ENCODE measurements at places on chromosomes 5 and 9. TPM values are rescaled to one million over a fixed set of nuclear protein-coding genes. Genes with fewer than 3 reads are reported as not detected.
A peak's percentile ranks its signal among the peaks of the same experiment; 100 is the strongest.

GRCh38 chr5:132962429-132963021 is 909 bp downstream of the AFF4 start:
- DNase-seq, result peak; percentile 32

- peak; percentile 68 for DNase-seq
Measured at GRCh38 chr5:140926443-140927227, 536 bp downstream of the PCDHAC1 start.

SLC45A2 gene
- not detected for total RNA-seq

FBXW2 gene
- total RNA-seq, result 59.6 TPM

SLC34A3 gene
- total RNA-seq, result 0.15 TPM

DNA sequence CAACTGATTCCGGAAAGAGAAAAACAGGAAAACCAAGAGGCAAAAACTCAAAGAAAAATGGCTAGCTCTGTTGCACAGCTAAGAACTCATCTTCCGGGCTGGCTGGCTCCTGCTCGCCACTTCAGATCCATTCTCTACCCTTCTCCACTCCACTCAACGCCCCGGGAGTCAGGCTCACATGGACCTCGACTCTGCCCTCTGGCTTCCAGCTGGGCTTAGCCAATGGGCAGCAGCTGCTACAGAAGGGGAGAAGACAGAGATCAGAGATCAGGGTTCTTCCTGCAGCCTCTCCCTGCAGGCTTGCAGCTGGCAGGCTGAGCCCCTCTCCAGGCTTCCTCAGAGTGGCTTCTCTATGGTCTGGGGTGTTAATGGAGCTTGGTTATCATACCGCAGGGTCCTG is 187.5 kb downstream of the MED10 start:
- no peak for DNase-seq

DNA sequence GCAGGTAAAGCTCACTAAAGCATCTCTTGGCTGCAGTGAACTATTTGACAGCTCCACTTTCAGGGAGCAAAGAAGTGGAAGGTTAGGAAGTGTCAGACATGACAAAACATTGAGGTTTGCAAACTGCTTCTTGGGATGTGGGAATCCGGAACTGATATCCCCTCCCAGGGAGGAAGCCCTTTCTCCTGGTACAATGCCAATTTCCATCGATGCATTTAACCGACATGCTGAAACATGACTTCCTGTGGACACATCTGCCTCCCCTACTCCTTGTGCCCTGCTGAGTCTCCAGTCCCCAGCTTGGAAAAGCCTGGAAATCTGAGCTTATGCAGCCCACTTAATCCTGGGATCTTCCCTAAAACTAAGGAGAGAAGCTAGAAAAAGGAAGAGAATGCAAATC is 323.1 kb upstream of the DAP start:
- no peak for DNase-seq

PCDHGA10 gene
- total RNA-seq, result 3.8 TPM

GRCh38 chr9:120579139-120580050 is 572 bp downstream of the CDK5RAP2 start:
- no peak for DNase-seq

CCL28 gene
- total RNA-seq, result 0.25 TPM

DNA sequence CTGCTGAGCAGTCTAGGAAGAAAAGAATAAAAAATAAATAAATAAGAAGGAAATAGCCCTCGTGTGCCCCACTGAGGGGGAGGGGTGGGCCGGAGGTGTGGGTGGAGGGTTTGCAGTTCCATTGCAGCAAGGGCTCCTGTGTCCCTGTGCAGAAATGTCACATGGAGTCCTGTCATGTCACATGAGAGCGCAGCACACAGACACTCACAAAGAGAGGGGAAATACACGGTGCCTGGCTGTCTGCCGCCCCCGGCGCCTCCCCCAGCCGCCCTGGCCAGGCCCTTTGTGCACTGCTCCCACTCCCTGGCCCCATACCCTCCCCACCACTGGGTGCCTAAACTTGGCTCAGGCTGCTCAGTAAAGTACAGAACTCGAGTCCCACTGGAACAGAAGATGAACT is 55.6 kb upstream of the SPTLC1 start:
- DNase-seq, result no peak

- peak; percentile 71 for DNase-seq
Measured at GRCh38 chr5:139482050-139482889, at the start of gene STING1. Gene STING1 (minus strand): TSS chr5:139482758. CDS start chr5:139481704, 1,054 bp downstream.

FSD1L gene
- 5.5 TPM for total RNA-seq

DNA sequence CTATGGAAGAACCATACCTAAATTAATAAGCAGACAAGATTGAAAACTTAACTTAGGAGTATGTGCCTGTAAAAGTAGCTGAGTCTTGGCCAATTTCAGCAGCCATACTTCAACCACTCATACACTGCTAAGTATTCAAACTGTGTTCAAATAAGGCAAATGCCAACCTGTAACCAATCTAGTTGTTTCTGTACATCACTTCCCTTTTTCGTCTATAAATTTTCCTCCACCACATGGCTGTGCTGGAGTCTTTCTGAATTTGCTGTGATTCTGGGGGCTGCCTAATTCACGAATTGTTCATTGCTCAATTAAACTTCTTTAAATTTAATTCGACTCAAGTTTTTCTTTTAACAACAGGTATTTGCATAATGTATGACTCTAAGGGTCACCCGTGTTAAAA is 184.4 kb downstream of the PLK2 start:
- no peak for DNase-seq

DNA sequence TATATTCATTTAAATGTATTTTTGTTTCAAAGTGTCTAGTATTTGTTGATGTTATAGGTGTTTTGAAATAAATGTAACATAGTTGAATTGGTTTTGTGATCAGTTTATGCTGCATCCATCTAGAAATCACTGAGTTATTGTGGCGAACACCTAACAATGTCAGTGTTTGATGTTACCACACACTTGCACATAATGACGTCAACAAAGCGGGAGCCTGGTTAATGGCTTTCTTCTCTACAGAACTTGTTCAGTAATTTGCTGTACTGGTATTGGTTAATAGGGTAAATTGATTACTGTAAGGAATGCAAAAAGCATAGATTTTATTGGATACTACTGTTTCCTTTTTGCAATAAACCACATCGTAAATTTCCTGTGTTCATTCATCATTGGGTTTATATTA is 133.0 kb downstream of the ATG10 start:
- DNase-seq, result no peak

DNA sequence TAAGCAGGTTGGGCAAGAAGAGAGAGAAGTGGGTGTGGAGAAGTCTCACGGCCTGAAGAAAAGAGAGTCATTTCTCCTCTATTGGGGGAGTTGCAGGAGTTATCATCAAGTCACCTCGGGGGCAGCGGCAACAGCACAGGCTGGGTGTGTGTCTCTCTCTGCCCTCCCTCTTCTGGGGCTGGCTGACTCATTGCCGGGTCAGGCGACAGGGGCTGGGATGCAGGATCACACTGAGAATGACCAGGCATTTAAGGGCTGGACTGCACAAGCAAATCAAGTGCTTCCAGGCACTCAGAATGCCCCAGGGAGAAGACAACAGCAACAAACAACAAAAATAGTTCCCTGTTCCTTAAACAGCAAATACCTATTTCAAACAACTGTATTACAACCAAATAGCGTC is 6.3 kb upstream of the EQTN start:
- no peak for DNase-seq

ZDHHC11 gene
- total RNA-seq, result 17.0 TPM

GRCh38 chr5:171416160-171417049 is 3.0 kb upstream of the FGF18 start:
- no peak for DNase-seq

MUSK gene
- not detected for total RNA-seq

DNA sequence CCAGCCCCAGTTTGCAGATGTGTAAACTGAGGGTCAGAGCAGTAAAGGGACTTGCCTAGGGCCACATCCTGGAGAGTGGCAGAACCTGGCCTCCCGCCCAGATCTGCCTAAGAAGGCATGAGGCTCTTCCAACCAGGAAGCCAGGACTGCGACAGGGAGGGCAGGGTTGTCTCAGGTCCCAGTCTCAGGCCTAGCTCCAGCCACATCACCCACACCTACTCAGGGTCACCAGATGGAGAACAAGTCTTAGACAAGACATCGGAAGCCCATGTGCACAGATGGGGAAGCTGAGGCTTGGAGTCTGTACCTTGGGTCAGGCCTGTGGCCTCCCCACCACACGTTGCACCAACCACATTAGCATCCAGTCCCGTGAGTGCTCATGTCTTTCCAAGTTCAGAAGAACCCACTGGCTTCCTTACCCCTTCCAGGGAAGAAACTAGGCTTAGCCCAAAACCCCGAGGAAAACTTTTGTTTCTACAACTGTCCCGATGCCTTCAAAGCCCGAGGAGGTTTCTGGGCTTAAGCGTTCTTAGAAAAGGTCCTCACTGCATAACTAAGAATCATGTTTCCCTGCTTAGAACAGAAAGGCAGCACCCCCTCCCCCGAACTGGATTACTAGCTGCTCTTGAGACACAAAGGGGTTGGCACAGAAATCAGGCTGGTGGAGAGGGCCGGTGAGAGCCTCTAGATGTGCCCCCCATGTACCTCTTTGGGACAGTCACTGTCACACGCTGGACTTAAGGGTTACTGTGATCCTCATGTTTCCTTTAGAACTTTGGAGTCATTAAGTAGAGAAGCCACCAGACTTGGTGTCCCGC is 2.2 kb downstream of the FAM78A start:
- DNase-seq, result no peak

GRCh38 chr9:133188006-133188842 is 20.8 kb downstream of the OBP2B start:
- DNase-seq, result peak; percentile 39

DNA sequence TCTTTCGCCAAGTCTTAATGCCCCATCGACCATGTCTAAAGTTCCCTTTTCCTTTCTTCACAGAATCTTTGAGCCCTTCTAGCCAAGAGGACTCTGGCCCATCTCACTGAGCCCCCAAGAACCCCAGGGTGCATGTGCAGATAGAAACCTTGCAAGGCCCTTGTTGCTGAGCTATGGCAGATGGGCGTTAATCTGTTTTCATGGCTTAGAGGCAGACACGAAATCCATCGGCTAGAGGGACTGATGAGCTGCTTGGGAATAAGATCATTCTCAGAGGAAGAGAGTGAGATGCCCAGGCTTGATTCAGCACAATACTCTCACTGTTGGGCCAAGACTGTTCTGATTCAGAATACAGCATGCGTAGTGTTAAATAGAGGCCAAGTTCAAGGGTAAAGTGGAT is 262.5 kb upstream of the C9orf72 start:
- DNase-seq, result no peak

DNA sequence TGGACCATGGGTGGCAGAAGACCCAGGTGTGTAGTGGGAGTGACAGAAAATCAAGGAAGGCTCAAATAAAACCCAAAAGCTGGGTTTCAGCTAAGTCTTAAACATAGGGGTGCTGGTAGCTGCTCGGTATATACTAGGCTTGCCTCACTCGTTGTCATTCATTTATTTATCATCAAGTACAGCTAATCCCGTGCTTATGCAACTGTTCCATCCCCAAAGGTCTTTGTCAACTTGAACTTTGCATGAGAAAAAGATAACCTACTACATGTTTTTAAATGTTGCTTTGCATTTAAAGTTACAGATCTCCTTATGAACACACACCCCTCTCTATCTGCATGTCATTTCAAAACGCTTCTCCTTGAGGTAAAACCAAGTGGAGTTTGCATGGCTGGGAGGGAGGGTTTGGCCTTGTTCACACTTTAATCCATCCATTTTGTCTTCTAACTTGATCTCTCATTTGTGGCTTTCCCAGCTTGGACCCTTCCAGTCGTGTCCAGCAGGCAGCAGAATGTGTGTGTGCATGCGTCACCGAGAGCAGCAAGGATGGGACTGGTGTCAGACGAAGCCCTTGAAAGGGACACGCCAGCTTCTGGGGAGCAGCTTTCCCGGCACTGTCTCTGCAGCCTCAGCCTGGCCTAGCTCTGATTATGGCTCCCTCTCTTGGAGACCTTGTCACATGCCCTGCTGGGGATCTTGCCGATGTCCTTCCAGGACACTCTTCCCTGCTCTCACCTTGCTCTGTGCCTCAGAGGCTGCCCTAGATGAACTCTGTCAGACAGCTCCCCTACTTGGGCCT is 133.5 kb downstream of the GADD45G start:
- DNase-seq, result no peak

GRCh38 chr5:45162974-45163373 is 354.2 kb downstream of the MRPS30 start:
- DNase-seq, result no peak

GRCh38 chr5:110880413-110880812 is 141.6 kb downstream of the SLC25A46 start:
- DNase-seq, result no peak

GRCh38 chr5:135360278-135361274 is 38.5 kb downstream of the MACROH2A1 start:
- no peak for DNase-seq

DNA sequence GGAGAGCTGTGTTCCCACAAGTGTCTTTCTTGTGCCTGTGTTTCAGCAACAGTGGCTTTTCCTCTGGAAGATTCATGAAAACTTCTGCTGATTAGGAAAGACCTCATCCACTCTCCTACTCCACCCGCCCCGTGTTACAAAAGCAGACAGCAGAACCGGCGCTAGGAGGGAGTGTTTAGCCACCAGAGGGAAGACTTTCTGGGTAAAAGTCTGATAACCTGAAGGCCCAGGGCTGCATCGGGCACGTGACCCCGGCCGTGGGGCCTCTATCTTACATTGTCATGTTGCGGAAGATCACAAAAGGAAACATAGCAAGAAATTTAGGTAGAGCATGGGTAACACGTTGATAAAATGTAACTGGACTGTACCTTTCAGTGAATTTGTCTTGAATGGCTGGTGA is 32.0 kb upstream of the DMRT2 start:
- peak; percentile 13 for DNase-seq

- DNase-seq, result no peak
Measured at GRCh38 chr9:35944173-35944572, 13.8 kb downstream of the OR2S2 start.
